ENCODE measurements at places on chromosomes 11 and 22.

- ATAC-seq: no peak
Measured at GRCh38 chr11:111046291-111046690, 199.2 kb upstream of the POU2AF2 start.

- ATAC-seq: no peak
Measured at GRCh38 chr11:39174196-39174595, 2285.3 kb downstream of the LRRC4C start.

DNA sequence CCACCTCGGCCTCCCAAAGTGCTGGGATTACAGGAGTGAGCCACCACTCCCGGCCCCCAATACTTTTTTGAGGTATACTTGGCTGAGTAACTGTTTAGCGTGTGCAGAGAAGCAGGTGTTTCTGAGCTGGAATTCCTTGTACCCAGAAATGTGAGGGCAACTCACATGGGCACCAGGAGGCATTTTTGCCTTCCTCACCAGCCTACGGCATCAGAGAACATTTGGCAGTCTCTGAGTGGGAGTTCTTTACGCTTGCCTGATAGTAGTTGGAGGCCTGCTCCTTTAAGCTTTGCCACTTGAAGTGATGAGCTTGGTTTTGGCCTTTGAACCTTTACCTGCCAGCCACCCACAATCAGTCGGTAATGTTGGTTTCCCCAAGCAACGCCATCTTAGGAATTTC lies 9.2 kb downstream of the PARVB start:
- ATAC-seq: no peak

DNA sequence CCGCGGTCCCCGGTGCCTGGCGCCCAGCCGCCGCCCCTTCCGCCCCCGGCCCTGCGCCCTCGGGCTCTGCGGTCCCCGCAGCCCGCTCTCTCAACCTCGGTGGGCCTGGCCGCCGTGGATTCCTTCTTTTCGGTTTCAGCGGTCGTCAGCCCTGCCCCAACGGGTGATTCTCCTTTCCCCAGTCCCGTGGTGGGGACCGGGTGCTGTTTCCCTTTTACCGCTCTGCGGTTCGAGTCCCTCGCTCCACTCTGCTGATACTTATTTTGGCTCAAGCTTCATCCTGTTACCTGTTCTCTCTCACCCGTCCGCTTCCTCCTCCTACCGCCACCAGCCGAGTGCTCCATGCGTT lies 494 bp downstream of the ZDHHC5 start:
- no peak for ATAC-seq

DNA sequence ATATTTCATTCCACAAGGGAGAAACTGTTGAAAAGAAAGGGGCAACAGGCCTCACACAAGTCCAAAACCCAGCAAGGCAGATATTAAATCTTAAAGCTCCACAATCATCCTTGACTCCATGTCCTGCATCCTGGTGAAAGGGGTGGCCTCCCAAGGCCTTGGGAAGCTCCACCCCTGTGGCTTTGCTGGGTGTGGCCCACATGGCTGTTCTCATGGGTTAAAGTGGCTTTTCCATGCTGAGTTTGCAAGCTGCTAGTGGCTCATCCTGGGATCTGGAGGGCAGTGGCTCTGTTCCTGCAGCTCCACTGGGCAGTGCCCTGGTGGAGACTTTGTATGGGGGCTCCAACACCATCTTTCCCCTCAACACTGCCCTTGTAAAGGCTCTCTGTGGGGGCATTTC lies 106.4 kb downstream of the CTNND1 start:
- ATAC-seq: no peak

GRCh38 chr22:30314915-30315314 lies 11.8 kb downstream of the TBC1D10A start:
- no peak for ATAC-seq

DNA sequence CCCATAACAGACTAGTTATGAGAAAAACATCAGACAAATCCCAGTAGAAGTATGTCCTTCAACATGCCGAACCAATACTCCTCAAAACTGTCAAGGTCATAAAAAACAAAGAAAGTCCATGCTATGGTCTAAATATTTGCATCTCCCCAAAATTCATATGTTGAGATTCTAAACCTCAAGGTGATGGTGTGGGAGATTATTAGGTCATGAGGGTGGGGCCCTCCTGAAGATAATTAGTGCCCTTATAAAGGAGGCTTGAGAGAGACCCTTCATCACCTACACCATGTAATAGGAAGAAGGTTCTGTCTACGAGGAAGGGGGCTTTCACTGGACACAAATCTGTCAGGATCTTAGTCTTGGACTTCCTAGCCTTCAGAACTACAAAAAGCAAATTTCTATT lies 118.6 kb upstream of the GUCY1A2 start:
- ATAC-seq: no peak

DNA sequence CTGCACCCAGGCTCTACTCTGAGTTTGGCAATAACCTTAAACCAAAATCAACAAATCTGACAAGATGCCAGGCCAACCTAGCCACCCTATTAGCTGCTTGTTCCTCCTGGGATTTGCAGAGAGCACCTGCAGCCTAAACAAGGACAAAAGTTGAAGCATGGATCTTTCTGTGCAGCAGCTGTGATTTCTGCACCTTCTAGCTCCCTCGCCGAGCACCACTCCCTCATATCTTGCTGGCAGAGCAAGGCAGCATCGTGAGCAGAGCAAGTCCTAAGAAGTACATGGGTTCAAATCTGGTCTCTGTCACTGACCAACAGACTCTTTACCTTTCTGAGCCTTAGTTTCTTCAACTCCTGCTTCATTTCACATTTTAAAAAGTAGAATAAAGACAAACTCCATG lies 38.3 kb downstream of the MORC2 start:
- ATAC-seq: no peak

DNA sequence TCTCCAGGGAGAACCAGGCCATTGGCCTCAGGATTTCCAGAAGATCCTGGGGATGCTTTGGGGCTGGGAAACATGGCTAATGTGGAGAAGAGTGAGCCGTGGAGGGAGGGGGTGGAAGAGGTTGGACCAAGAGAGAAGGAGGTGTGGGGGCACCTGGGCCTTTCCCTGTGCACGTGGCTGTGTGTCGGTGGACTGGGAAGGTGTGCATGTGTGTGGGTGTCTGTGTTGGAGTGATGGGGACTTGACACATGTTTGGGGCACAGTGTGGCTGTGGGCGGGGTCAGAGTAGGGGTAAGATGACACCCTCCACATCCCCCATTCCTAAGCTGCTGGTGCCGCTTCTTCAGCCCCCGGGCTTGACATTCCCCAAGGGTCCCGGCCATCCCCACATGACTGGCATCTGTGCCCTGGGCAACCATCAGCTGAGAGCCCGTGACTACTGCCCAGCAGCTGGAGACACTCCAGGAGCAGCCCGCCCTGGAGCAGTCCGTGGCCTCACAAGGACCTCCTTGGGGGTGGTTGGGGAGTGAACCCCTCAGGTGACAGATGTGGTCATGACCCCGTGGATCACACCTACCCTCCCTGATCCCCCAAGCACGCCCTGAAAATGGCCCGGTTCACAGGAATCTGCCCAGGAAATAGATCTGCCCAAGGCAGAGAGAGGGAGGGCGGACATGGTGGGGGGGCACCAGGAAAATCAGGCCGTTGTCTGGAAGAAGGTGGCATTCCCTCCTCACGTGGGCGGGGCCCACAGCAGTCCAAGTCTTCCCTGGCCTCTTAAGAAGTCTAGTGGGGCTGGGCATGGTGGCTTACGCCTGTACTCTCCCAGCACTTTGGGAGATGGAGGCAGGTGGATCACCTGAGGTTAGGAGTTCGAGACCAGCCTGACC lies 34.8 kb upstream of the SOX10 start:
- ATAC-seq: no peak

GRCh38 chr11:85749287-85749834 lies 61.6 kb downstream of the SYTL2 start:
- no peak for ATAC-seq

GRCh38 chr22:33720166-33720878 lies 200.0 kb downstream of the LARGE1 start:
- no peak for ATAC-seq

DNA sequence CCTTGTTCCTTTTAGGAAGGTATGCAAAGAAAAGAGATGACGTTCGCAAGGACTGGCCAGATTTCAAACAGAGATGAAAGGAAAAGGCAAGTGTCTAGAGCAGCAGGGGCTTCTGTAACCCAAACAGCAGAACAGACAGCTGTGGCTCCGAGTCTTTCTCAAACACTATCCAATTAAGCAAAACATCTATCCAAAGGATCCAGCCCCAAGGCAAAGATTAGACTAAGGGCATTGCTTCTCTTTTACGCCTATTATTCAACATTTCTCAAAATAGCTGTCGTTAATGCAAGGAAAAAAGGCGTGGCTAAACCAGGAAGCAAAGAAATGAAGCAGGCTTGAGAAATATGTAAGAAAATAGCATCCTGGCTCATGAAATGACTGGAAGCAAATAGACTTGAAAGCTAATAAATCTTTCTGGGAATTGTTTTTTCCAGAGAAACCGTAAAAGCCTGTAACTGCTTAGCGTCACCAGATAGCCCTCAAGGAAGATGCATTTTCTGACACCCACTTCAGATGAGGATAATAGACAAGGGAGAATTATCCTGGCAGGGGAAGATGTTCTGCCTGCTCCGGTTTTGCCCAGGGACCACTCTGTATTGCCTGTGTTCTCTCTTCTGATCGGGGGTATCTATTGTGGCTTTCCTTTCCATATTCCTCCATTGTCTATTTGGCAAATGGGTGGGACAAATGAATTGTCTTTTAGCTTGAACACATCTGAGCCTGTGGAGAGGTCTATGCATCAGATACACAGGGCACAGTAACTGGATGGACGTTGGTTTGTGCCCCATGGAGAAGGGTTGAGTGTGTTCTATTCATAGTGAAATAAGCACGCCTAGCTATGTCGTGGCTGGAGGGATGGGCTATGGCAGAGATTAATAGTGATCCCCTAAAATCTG lies 20.2 kb downstream of the C11orf96 start:
- ATAC-seq: no peak

DNA sequence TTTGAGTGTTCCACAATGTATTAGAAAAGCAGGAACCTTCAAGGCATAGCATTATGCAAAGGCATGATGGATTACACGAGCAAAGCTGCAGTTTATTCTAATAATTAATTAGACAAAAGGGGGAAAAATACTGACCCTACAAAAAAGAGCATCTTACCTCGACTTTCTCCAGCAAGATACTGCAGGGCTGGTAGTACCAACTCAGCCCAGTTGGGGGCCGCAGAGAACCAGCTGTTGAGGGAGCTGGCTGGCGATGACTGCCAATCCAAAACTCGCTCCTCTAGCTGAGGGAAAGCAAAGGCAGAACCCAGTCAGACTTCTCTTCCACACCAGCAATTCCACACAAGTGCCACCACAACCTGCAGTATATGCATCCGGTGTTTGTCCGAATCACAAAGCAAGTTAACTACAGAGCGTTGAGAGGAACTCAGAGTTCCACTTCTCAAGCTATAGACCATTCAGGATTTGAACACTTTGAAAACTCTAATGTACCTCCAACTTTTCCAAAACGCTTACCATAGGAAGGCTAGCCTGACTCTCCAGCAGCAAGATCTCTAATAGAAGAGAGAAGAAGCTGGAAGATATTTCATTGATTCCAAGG lies 13.7 kb downstream of the NFRKB start:
- no peak for ATAC-seq

DNA sequence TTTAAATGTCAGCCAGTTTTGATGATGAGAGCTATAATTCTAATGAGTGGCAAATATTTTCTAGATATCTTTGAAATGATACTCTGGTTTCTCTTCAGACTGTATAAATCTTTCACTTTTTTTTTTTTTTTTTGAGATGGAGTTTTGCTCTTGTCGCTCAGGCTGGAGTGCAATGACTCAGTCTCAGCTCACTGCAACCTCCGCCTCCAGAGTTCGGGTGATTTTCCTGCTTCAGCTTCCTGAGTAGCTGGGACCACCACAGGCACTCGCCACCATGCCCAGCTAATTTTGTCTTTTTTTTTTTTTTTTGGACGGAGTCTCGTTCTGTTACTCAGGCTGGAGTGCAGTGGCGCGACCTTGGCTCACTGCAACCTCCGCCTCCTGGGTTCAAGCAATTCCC lies 113.6 kb downstream of the TEAD1 start:
- no peak for ATAC-seq

GRCh38 chr11:15654451-15654850 lies 539.7 kb downstream of the INSC start:
- ATAC-seq: no peak

DNA sequence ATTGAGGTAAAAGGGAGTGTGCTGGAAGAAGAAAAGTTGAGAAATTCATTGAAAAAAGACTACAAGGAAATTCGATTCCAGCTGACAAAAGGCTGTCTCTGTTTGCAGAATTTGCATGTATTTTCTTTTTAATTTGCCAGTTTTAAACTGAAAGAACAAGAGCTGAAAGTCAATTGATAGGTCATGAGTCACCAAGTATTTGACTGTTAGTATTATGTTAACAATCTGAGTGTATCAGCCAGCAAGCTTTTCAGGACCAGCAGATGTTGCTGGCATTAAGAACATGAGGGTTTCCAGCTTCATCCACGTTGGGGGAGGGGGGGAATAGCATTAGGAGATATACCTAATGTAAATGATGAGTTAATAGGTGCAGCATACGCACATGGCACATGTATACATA lies 726.7 kb downstream of the METTL15 start:
- no peak for ATAC-seq

DNA sequence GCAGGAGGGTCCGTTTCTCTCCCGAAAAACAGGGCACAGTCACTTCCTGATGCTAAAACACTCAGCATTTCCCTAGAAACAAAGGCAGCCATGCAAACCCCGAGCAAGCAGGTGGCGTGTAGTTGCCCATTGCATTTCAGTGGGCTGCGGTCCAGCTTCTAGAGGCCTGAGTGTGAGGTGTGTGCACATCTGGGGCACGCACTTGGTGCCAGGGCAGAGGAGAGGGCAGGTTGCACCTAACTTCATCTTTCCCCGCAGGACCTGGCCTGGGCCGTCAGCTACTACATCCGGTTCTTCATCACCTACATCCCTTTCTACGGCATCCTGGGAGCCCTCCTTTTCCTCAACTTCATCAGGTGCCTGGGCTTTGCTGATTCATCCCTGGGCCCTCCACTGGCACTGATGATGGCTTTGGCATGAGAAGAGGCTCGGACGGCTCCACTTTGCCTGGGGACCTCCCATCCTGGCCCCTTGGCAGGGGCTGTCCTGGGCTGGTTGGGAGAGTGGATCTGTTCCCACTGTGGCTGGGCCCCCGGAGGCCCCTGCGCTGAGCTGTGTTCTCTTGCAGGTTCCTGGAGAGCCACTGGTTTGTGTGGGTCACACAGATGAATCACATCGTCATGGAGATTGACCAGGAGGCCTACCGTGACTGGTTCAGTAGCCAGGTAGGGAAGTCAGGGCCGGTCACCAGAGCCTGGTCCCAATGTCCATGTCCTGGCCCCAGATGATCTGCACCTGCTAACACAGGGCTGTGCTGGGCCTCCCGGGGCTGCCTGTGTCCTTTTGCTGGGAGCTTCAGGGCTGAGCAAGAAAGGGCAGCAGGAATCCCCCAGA lies 28.4 kb downstream of the FADS3 start:
- no peak for ATAC-seq

GRCh38 chr11:61509043-61510029 lies 787 bp downstream of the LRRC10B start:
- ATAC-seq: peak; percentile 72

GRCh38 chr11:6156628-6157359 lies 13.3 kb downstream of the OR52B2 start:
- ATAC-seq: no peak

- no peak for ATAC-seq
Measured at GRCh38 chr11:61545341-61545740, 35.5 kb downstream of the SYT7 start.
